Tibial nerve (tissue), 4 donors: ENCODE measurements at places on chromosomes 1 and 21.

DNA sequence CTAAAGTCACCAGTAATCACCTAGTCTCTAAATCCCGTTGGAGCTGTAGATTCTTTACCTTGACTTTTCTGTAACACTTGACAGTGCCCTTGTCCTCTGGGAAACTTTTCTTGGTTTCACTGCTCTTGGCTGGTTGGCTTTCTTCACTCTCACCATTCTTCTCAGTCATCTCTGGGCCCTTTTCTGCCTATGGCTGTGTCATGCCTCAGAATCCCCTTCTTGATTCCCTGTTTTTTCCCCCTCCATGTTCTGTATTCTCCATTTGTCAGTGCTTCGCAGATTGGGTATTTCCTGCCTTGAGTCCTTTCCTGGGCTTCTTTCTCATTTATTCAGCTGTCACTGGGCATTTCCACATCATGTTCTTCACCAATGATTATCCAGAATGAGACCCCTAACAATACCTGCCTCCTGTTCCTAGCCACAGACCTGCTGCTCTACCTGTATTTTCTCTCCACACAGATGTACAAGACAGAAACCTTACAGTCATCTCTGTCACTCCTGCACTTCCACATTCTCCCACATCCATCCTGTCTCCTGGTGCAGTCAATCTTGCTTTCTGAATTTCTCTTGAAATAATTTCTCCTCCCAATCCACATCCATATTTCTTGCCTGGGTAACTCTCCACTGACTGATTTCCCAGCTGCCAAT is 14.7 kb downstream of the UCK2 start:
- DNase-seq = no peak

GRCh38 chr1:230359992-230360668 is 66.0 kb downstream of the PGBD5 start:
- DNase-seq = no peak

- DNase-seq = no peak
These were observed 239.9 kb downstream of the DPYD start for GRCh38 chr1:97680894-97681293.

DNA sequence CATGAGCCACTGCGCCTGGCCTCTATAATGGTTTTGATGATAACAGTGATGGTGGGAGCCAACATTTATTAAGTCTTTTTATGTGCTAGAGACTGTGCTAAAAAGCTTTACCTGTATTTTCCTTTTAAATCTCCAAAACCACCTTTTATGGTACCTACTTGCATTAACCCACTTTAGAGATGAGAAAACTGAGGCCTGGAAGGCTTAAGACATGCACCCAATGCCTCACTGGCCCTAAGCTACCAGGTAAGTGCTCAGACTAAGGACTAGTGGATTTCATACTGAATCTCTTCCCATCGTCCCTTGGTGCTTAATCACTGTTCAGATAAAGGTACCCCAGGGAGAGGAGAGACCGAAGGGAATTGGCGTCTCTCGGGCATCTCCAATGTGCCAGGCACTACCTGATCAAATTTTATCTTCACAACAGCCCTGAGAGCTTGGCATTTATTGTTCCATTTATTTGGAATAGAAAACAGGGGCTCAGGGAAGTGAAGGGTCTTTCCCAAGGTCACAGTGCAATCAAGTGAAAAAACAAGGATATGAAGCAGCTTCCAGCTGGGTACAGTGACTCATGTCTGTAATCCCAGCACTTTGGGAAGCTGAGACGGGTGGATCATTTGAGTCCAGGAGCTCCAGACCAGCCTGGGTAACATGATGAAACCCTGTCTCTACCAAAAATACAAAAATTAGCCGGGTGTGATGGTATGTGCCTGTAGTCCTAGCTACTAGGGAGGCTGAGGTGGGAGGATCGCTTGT is 84.2 kb downstream of the LACTBL1 start:
- DNase-seq = no peak

DNA sequence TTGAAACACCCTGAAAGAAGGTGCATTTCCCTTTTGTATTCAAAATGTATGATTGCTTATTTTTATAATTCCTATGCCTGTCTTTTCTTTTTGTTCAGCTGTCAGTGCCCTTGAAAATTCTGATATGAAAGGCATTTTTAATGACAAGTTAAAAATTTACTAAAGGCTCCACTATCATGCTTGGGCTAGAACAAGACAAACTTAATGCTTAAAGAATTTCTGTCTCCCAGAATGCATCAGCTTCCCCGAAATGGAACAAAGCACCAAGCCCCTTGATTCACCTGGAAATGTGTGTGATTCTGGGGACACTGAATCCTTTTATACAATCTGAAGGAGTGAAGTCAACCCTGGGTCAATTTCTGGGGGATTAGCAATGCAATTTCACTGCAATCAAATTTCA is 457.5 kb downstream of the LMO4 start:
- DNase-seq = no peak

DNA sequence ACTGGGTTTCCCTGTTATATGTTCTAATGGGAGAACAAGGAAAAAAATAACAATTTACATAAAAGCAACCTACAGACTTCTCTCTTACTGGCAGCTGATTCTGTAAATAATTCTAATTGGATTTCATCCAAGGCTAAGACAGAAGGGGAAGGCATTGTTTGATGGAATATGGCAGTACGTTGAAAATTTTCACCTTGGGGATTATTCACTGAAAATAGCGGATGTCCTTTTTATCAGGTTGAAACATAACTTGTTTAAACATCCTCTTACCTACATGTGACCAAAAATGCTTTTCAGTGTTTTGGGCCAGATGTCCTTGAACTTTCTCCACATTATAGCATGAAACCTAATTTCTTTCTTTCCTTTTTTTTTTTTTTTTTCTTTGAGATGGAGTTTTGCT is 24.9 kb downstream of the TSNAX start:
- no peak for DNase-seq

DNA sequence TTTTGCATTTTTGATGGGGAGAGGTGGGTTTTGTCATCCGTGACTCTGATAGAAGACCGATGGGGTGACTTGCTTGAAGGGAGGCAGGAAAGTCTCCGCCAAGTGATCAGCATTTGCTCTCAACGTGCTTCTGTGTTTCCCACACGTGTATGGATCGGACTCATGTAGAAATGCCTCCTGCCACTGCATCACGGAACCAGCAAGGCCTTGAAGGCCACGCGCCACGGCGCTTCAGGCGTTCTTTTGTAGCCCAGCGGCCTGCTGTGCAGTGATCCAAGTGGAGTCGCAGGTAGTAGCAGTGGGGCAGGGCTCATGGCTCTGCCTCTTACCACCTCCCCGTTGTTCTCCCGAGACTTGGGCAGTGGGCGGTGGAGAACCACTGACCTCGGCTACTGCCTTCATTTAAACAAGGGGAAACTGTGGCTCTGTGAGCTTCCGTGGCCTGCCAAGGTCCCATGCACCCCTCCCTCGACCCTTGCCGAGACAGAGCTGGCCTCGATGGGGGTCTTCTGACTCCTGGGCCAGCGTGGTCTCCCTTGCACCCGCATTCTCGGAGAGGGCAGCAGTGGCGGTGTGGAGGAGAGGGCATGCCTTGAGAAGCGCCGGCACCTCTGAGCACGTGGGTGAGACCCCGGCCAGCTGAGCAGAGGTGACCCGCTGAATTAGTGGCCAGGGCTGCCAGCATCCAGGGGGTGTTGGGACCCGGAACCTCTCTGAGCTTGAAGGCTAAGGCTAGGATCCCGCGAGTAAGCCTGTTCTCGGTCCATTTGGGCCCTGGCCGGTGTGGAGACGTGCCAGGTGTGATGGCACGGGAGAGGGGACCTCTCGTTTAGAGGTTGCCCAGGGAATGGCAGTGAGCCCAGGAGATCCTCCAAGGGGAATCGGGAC is 46.1 kb upstream of the ABCG1 start:
- DNase-seq = no peak

DNA sequence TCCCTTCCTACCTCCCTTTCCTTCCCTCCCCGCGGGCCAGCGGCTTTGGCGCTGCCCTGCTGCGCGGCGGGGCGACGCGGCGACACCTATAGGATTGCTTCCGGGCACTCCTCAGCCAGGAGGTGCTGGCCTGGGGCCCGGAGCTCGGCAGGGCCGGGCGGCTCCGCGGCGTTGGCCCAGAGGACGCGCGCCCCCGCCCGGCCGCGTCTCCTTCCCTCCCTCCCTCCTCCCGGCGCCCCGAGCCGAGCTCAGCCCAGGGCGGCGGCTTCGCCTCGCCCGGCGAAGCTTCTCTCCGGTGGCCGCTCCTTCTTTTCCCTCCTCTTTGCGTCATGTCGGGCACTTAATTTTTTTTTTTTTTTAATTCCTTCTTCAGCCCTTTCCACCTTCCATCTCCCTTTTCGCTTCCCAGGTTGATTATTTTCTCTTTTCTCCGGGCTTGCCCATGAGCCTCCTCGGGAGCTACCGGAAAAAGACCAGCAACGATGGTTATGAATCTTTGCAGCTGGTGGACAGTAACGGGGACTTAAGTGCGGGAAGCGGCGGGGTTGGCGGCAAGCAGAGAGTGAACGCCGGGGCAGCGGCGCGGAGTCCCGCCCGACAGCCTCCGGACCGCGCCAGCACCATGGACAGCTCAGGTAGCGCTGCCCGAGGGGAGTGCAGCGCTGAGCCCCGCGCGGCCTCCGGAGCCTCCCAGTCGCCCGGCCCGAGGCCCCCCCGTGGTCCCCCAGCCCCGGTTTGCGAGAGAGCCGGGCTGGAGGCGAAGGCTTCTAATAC is at the start of gene DNAJC6:
DNAJC6 (plus strand) TSS at position 240 of the 774 bp plus-strand sequence; CDS start at position 443, 203 bp downstream.
- no peak for DNase-seq

- no peak for DNase-seq
These were observed 278.3 kb upstream of the NRIP1 start for GRCh38 chr21:15343066-15343465.

- DNase-seq = no peak
These were observed 56.2 kb upstream of the DPH5 start for GRCh38 chr1:101081496-101082488.

- no peak for DNase-seq
These were observed 17.2 kb upstream of the MRPS14 start for GRCh38 chr1:175040324-175040879.

DNA sequence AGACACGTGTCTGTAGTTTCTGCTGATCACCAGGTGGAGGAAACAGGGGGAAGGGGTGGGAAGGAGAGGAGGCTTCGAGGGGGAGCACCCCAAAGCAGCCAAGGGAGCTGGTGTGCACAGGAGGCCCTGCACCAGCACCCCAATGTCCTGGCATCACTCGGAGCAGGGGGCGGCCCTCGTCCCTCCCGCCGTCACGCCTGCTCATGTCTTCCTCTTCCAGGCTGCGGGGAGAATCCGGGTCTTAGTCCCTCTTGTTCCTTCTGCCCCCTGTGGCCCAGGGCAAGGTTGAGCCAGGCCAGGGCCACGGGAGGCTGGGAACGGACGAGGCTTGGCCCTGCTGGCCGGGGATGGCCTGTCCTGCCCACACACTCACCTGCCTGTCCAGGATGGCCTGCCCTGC is 21.4 kb upstream of the ARHGEF16 start:
- no peak for DNase-seq

GRCh38 chr1:189336115-189337100 is 1141.3 kb downstream of the BRINP3 start:
- no peak for DNase-seq

GRCh38 chr1:35768350-35769187 is 1.2 kb downstream of the CLSPN start:
- no peak for DNase-seq

DNA sequence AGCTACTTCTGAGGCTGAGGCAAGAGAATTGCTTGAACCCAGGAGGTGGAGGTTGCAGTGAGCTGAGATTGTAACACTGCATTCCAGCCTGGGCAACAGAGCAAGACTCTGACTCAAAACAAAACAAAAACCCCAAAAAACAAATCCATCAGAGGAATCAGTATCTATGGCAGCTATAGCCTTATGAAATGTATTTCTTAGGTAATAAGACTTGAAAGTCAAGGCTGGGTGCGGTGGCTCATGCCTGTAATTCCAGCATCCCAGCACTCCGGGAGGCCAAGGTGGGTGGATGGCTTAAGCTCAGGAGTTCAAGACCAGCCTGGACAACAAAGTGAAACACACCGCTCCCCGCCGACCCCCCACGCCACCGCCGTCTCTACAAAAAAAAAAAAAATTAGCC is 31.1 kb upstream of the EYA3 start:
- DNase-seq = no peak

DNA sequence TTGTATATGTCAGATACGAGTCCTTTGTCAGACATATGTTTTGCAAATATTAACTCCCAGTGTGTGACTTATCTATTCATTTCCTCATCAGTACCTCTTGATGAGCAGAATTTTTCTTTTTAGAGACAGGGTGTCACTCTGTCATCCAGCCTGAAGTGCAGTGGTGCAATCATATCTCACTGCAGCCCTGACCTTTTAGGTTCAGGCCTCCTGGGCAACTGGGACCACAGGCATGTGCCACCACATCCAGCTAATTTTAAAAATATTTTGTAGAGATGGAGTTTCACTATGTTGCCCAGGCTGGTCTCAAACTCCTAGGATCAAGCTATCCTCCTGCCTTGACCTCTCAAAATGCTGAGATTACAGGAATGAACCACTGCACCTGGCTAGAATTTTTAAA is 93.0 kb downstream of the HLCS start:
- DNase-seq = no peak

DNA sequence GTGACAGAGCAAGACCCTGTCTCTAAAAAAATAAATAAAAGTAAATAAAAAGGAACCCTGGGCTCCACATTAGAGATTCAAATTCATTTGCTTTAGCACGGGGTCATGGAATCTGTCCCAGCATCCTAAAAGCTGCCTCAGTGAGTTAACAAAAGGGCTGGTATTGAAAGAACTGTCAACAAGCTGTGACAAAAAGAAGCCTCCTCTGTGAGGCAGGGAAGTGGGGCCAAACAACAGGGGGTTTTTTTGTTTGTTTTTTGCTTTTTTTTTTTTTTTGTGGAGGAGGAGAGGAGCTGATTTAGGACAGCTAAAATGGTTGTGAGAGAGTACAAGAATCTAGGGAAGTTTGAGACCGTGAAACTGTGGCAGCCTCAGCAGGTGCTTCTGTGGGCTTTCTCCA is 115.7 kb downstream of the LIPI start:
- DNase-seq = no peak

DNA sequence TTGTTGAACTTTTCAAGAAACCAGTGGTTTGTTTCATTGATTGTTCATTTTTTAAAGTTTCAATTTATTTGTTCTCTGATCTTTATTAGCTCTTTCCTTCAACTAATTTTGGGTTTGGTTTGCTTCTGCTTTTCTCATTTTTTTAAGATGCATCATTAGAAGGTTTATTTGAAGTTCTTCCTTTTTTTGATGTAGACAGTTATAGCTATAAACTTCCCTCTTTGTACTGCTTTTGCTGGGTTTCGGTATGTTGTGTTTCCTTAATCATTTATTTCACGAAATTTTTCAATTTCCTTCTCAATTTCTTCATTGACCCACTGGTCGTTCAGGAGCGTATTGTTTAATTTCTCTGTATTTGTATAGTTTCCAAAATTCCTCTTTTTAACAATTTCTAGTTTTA is 133.3 kb upstream of the GPR52 start:
- no peak for DNase-seq

GRCh38 chr1:96748078-96748477 is 26.5 kb downstream of the PTBP2 start:
- no peak for DNase-seq

DNA sequence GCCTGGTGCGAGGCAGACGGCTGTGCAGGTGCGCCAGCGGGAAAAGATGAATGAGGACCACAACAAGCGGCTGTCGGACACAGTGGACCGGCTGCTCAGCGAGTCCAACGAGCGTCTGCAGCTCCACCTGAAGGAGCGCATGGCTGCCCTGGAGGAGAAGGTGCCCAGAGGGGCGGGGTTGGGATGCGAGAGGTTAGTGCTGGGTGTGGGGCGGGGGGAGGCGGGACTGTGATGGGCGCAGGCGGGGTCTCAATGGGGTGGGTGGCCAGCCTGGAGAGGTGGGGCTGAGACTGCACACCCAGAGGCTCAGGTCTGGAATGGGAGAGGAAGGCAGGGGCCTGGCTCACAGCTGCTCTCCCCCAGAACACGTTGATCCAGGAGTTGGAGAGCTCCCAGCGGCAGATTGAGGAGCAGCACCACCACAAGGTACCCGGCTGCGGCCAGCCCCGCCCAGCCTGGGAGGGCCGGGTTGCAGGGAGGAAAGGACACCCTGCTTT is 22.3 kb downstream of the PPFIA4 start:
- DNase-seq = no peak
